ENCODE measurements at places on chromosomes 1 and 21. TPM values are rescaled to one million over a fixed set of nuclear protein-coding genes. Genes with fewer than 3 reads are reported as not detected.
A peak's percentile ranks its signal among the peaks of the same experiment; 100 is the strongest.

Gene CATSPER4
- not detected for total RNA-seq

GRCh38 chr1:228318823-228319241 lies 87.8 kb downstream of the TRIM11 start:
- no peaks in the 10 kb centered on the region for H3K4me1 ChIP-seq
- no peaks in the 10 kb centered on the region for H3K36me3 ChIP-seq
- DNase-seq: no peak

Gene PODN
- total RNA-seq: not detected

- H3K4me1 ChIP-seq: no peaks in the 10 kb centered on the region
- H3K4me3 ChIP-seq: no peak overlapping the region
- peaks cover 17% of the 10 kb centered on the region for H3K27me3 ChIP-seq
- no peak for DNase-seq
- no peak overlapping the region for H3K27ac ChIP-seq
These were observed 18.3 kb upstream of the KLF17 start for GRCh38 chr1:44100183-44100868.

- H3K4me1 ChIP-seq: no peaks in the 10 kb centered on the region
- H3K27me3 ChIP-seq: no peaks in the 10 kb centered on the region
- no peak for DNase-seq
- H3K4me3 ChIP-seq: no peak overlapping the region
- no peaks in the 10 kb centered on the region for H3K36me3 ChIP-seq
These were observed 10.3 kb downstream of the ALDH9A1 start for GRCh38 chr1:165688046-165688445.

GRCh38 chr1:235468970-235469369 lies 35.3 kb downstream of the B3GALNT2 start:
- peaks cover 11% of the 10 kb centered on the region for H3K4me1 ChIP-seq
- H3K4me3 ChIP-seq: peak overlapping the region; percentile 31
- peak; percentile 39 for DNase-seq
- no peaks in the 10 kb centered on the region for H3K27me3 ChIP-seq

Gene POU2F1
- 25.3 TPM for total RNA-seq

DNA sequence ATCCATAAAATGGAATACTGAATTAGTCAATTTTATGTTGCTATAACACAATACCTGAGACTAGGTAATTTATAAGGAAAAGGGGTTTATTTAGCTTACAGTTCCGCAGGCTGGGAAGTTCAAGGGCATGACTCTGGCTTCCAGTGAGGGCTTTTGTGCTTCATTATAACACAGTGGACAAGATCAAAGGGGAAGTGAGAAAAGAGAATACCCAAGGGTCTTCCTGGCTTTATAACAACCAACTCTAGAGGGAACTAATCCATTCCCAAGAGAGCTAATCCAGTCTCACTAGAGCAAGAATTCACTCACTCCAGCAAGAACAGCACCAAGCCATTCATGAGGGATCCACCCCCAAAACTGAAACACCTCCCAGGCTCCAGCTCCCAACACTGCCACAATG lies 3.1 kb downstream of the KIFAP3 start:
- H3K27ac ChIP-seq: no peak overlapping the region
- DNase-seq: no peak
- peaks cover 32% of the 10 kb centered on the region for H3K4me1 ChIP-seq
- H3K27me3 ChIP-seq: no peaks in the 10 kb centered on the region
- H3K4me3 ChIP-seq: no peak overlapping the region
- peaks cover 20% of the 10 kb centered on the region for H3K36me3 ChIP-seq

DNA sequence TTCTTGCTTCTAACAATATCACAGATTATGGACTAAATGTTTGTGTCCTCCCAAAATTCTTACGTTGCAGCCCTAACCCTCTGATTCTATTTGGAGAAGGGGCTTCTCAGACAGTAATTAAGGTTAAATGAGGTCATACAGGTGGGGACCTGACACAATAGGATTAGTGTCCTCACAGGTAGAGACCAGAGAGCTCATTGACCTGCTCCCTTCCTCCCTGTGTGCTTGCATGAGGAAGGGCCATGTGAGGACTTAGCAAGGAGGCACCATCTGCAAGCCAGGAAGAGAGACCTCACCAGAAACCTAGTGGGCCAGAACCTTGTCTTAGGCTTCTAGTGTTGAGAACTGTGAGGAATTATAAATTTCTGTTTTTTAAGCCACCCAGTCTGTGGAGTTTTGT lies 322.6 kb downstream of the SMYD3 start:
- no peak for DNase-seq
- no peaks in the 10 kb centered on the region for H3K4me1 ChIP-seq
- no peak overlapping the region for H3K27ac ChIP-seq
- no peaks in the 10 kb centered on the region for H3K27me3 ChIP-seq

- peaks cover 37% of the 10 kb centered on the region for H3K27me3 ChIP-seq
- H3K4me1 ChIP-seq: no peaks in the 10 kb centered on the region
- H3K36me3 ChIP-seq: no peaks in the 10 kb centered on the region
- H3K4me3 ChIP-seq: no peak overlapping the region
- DNase-seq: no peak
These were observed 192.9 kb upstream of the GALNT2 start for GRCh38 chr1:229874136-229874535.

Gene OR10Z1
- not detected for total RNA-seq

GRCh38 chr1:184593597-184593996 lies 161.1 kb downstream of the EDEM3 start:
- peaks cover 22% of the 10 kb centered on the region for H3K36me3 ChIP-seq
- no peak overlapping the region for H3K4me3 ChIP-seq
- peaks cover 85% of the 10 kb centered on the region for H3K4me1 ChIP-seq
- H3K27ac ChIP-seq: peak overlapping the region; percentile 17
- no peaks in the 10 kb centered on the region for H3K27me3 ChIP-seq

Gene CEP85
- total RNA-seq: 19.9 TPM

Gene POGZ
- 128 TPM for total RNA-seq

Gene AVPR1B
- not detected for total RNA-seq

- no peaks in the 10 kb centered on the region for H3K27me3 ChIP-seq
- no peaks in the 10 kb centered on the region for H3K4me1 ChIP-seq
- H3K36me3 ChIP-seq: no peaks in the 10 kb centered on the region
- no peak overlapping the region for H3K4me3 ChIP-seq
- no peak for DNase-seq
- no peak overlapping the region for H3K27ac ChIP-seq
These were observed 3.2 kb upstream of the LHX8 start for GRCh38 chr1:75130865-75131564.

DNA sequence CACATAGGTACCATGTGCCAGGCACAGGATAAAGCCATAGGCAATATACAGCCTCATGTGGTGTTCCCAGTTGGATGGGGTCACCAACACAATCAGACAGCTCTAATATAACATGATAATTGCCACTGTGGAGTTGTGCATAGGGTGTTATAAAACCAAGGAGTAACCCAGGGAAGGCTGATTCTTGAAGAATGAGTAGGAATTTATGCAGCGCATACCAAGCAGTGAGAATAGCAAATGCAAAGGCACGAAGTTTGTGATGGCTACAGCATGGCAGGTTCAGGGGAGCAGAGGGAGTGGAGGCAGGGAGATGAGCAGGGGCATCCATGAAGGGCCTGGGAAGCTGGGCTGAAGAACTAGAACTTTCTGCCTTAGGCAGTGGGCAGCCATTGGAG lies 20.4 kb upstream of the SLC2A1 start:
- peaks cover 41% of the 10 kb centered on the region for H3K4me1 ChIP-seq
- DNase-seq: no peak
- H3K27me3 ChIP-seq: no peaks in the 10 kb centered on the region
- H3K4me3 ChIP-seq: no peak overlapping the region
- H3K27ac ChIP-seq: peak overlapping the region; percentile 76
- H3K36me3 ChIP-seq: peaks cover 14% of the 10 kb centered on the region

GRCh38 chr1:199735660-199736059 lies 291.9 kb upstream of the NR5A2 start:
- H3K36me3 ChIP-seq: no peaks in the 10 kb centered on the region
- H3K27me3 ChIP-seq: no peaks in the 10 kb centered on the region
- H3K4me1 ChIP-seq: peaks cover 14% of the 10 kb centered on the region
- no peak overlapping the region for H3K4me3 ChIP-seq
- H3K27ac ChIP-seq: no peak overlapping the region

DNA sequence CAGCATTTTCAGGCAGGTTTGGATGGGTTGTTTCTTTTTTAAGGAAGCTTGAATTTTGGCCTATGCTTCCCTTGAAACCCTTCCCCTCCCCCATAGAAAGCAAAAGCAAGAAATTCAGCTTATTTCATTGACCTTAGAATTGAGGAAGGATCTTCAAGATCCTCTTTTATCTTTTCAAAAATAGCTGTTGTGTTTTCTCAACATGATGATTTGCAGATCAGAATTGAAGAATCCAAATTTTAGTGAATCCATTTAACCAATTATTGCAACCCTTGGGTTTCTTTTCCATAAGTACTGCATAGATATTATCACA lies 73.7 kb downstream of the LRRC8C start:
- no peak for DNase-seq
- H3K4me3 ChIP-seq: no peak overlapping the region
- H3K27ac ChIP-seq: no peak overlapping the region
- H3K4me1 ChIP-seq: no peaks in the 10 kb centered on the region
- H3K36me3 ChIP-seq: no peaks in the 10 kb centered on the region

Gene MAP1LC3C
- not detected for total RNA-seq

GRCh38 chr1:30819244-30819571 lies 61.6 kb upstream of the LAPTM5 start:
- no peak overlapping the region for H3K27ac ChIP-seq
- peaks cover 23% of the 10 kb centered on the region for H3K4me1 ChIP-seq
- no peaks in the 10 kb centered on the region for H3K27me3 ChIP-seq
- no peak overlapping the region for H3K4me3 ChIP-seq

GRCh38 chr1:11529330-11529729 lies 50.4 kb downstream of the DISP3 start:
- no peak overlapping the region for H3K4me3 ChIP-seq
- no peak for DNase-seq
- no peak overlapping the region for H3K27ac ChIP-seq
- peaks cover 39% of the 10 kb centered on the region for H3K27me3 ChIP-seq
- no peaks in the 10 kb centered on the region for H3K4me1 ChIP-seq
- H3K36me3 ChIP-seq: no peaks in the 10 kb centered on the region

GRCh38 chr1:15011661-15012060 lies 141.9 kb upstream of the TMEM51 start:
- H3K4me3 ChIP-seq: no peak overlapping the region
- no peak overlapping the region for H3K27ac ChIP-seq
- DNase-seq: no peak

DNA sequence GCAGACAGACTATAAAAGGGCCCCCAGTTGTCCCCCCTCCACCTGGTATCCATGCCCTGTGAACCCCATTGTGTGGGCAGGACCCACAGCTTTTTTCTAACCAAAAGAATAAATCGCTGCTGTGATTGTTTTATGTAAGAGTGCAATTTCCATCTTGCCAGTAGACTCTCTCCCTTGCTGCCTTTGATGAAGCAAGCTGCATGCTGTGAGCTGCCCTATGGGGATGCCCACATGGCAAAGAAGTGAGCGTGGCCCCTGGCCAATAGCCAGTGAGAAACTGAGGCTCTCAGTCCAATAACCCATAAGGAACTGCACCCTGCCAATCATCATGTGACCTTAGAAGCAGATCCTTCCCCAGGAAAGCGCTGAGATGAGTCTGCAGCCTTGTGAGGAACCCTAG lies 37.8 kb upstream of the FMOD start:
- H3K4me1 ChIP-seq: no peaks in the 10 kb centered on the region
- no peak overlapping the region for H3K4me3 ChIP-seq
- peaks cover 65% of the 10 kb centered on the region for H3K27me3 ChIP-seq
- no peak for DNase-seq
- H3K36me3 ChIP-seq: no peaks in the 10 kb centered on the region

DNA sequence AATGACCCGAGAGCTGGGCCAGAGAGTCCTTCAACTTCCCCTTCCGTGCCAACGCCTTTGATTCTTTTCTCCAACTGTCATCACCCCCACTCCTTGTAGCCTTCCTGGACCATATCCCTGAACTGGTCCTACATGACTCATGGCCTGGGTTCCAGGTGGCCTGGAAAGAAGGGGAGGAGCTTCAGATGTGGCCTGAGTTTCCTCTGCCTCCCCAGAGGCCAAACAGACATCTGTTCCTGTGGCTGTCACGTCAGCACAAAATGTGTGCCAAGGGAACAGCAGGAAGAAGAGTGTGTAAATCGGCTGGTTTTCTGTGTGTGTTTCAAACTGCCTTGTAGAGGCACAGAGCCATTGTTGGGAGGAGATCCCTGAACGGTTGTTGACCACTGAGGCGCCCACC lies 24.9 kb upstream of the KIRREL1 start:
- H3K4me3 ChIP-seq: no peak overlapping the region
- no peaks in the 10 kb centered on the region for H3K27me3 ChIP-seq
- peak overlapping the region; percentile 64 for H3K27ac ChIP-seq

Gene CNR2
- total RNA-seq: not detected

DNA sequence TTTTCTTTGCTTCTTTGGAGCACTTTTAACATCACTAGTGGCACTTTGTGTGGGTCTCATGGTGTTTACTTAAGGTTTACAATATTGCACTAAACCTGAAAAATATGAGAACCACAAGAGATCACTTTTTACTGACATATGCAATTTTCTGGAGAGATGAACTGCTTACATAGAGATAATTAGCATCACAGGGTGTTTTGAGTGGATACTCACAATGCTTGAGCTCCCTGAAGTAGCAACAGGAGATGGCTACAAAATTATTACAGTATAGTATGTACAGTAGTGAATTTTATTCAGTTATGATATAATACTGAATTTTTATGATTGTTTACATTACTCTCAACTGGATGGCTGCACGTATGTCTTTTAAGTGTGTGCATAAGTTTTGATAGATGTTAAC lies 22.6 kb downstream of the RPRD2 start:
- no peak overlapping the region for H3K4me3 ChIP-seq
- peaks cover 4% of the 10 kb centered on the region for H3K36me3 ChIP-seq
- H3K27me3 ChIP-seq: no peaks in the 10 kb centered on the region
- H3K27ac ChIP-seq: no peak overlapping the region

Gene TFAP2E
- 0.26 TPM for total RNA-seq

GRCh38 chr1:154403261-154403943 lies 1.7 kb upstream of the IL6R start:
- H3K27me3 ChIP-seq: no peaks in the 10 kb centered on the region
- peaks cover 23% of the 10 kb centered on the region for H3K4me1 ChIP-seq
- peaks cover 16% of the 10 kb centered on the region for H3K36me3 ChIP-seq

DNA sequence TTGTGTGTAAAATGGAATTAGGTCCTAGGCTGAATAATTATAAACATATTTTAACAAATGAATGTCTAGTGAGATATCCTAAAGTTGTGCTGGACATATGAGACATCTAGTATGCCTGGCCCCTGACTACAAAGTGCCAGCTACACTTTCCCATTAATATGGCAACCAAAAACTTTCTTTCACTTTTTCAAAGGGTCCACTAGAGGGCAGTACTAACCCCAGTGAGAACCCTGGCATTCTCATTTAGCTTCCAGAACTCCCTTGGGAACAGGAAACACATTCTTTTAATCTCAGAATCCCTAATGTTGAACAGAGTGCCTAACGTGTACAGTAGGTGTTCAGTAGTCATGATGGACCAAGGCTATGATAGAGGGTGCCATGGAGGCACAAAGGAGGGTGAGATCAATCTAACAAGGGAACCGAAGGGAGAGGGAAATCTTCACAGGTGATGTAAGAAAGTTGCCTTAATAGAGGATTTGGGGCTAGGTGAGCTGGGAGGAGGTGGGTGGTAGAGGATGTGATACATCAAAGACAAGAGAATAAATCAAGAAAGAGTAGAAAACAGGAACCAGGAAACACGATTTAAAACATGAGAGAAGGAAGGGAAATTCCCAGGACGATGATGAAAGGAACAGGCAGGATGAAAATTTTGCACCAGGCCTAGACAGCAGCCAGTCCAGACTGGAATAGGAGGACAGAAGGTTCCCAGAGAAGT lies 41.6 kb downstream of the NSL1 start:
- H3K36me3 ChIP-seq: peaks cover 10% of the 10 kb centered on the region
- peak overlapping the region; percentile 29 for H3K4me3 ChIP-seq
- H3K4me1 ChIP-seq: peaks cover 20% of the 10 kb centered on the region

Gene LCA5L
- total RNA-seq: 1.7 TPM

Gene AIM2
- not detected for total RNA-seq

GRCh38 chr1:108801101-108801500 lies 54.6 kb downstream of the STXBP3 start:
- H3K27ac ChIP-seq: no peak overlapping the region
- H3K4me1 ChIP-seq: no peaks in the 10 kb centered on the region
- peaks cover 5% of the 10 kb centered on the region for H3K36me3 ChIP-seq
- no peak overlapping the region for H3K4me3 ChIP-seq
- no peaks in the 10 kb centered on the region for H3K27me3 ChIP-seq
- no peak for DNase-seq

Measured in Calu3 (cell line).